ENCODE measurements at places on chromosomes 7 and 10. TPM values are rescaled to one million over a fixed set of nuclear protein-coding genes. Genes with fewer than 3 reads are reported as not detected.

DNA sequence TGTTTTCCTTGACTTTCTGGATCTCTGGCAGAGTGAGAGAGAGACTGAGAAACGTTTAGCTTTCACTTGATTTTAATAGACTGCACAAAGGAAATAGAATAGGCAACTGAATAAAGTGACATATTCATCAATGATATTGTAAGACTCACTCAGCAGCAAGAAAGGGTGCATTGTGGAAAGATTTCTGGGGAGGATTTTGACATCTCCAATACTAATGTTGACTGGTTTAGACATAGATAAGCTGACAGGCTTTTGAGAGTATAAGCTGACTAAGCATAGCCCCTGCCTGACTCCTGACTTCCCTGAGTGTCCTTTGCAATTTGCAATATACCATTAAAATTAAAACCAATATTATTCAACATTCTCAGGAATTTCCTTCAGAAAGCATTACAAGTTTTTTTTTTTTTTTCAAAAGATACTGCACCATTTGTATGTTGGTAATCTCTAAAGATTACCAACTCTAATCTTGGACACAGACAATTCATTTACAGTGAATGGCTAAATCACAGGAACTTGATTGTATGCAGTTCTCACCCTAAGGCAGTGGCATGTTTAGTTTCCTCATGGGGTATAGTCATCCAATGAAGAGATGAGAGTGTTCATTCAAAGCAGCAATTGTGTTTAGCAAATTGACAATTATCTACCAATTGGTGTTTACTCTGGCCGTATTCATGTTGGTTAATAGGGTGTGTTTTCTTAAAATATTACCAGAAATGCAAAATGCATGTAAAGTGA, 325.6 kb downstream of the SORCS3 start:
- H3K27me3 ChIP-seq, result no peaks in the 10 kb centered on the region
- no peak overlapping the region for H3K27ac ChIP-seq
- H3K36me3 ChIP-seq, result no peaks in the 10 kb centered on the region
- H3K4me3 ChIP-seq, result no peak overlapping the region
- no peaks in the 10 kb centered on the region for H3K4me1 ChIP-seq

DNA sequence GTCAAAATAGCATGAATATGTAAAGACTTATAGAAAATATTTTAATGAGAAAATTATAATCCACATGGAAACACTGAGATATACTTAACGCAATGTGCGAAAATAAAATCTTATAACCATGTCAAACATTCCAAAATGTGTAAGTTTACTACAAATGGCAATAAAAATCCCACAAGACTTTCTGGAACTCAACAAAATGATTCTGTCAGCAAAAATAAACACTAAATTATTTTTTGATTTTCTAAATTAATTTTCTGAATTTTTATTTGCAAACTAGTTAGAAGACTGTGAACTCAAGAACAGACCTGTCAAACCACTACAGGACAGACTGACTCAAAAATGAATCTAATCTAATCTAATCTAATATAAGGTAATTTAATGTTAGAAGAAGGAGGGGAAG, 160.8 kb upstream of the KCTD7 start:
- no peak overlapping the region for H3K4me3 ChIP-seq
- no peak for DNase-seq
- no peaks in the 10 kb centered on the region for H3K36me3 ChIP-seq
- no peak overlapping the region for H3K27ac ChIP-seq
- H3K4me1 ChIP-seq, result no peaks in the 10 kb centered on the region

GRCh38 chr7:26492816-26493215, 201.2 kb downstream of the SNX10 start:
- no peaks in the 10 kb centered on the region for H3K27me3 ChIP-seq
- H3K4me3 ChIP-seq, result no peak overlapping the region
- H3K36me3 ChIP-seq, result no peaks in the 10 kb centered on the region
- DNase-seq, result no peak

GRCh38 chr10:3068201-3068967, 1.0 kb downstream of the PFKP start:
- DNase-seq, result peak; percentile 54
- peaks cover 30% of the 10 kb centered on the region for H3K36me3 ChIP-seq
- H3K4me3 ChIP-seq, result peak overlapping the region; percentile 100

DNA sequence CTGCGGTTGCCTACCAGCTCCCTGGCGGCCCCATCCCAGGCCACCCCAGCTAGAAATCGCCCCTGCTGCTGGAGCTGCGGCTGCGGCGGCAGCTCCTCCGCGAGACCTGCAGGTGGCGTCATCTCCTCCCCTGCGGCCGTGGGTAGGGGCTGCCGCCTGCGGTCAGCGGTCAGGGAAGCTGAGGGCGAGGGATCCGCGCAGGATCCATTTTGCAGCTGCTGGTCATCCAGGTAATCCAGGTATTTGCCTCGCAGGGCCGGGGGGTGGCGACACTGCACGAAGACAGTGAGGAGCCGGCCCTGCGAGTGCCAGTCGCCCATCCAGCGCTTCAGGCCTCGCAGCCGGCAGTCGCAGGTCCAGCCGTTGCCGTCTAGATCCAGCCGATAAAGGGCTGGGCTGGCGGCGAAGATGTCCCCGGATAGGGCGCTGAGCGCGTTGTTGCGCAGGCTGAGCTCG, 1.5 kb downstream of the TRIL start:
- no peak overlapping the region for H3K27ac ChIP-seq
- H3K27me3 ChIP-seq, result peaks cover 58% of the 10 kb centered on the region
- H3K36me3 ChIP-seq, result no peaks in the 10 kb centered on the region
- H3K4me3 ChIP-seq, result no peak overlapping the region

- H3K27ac ChIP-seq, result no peak overlapping the region
- H3K4me1 ChIP-seq, result no peaks in the 10 kb centered on the region
- H3K36me3 ChIP-seq, result no peaks in the 10 kb centered on the region
- DNase-seq, result no peak
These were observed 783.8 kb downstream of the SORCS1 start for GRCh38 chr10:106380706-106381105.

DNA sequence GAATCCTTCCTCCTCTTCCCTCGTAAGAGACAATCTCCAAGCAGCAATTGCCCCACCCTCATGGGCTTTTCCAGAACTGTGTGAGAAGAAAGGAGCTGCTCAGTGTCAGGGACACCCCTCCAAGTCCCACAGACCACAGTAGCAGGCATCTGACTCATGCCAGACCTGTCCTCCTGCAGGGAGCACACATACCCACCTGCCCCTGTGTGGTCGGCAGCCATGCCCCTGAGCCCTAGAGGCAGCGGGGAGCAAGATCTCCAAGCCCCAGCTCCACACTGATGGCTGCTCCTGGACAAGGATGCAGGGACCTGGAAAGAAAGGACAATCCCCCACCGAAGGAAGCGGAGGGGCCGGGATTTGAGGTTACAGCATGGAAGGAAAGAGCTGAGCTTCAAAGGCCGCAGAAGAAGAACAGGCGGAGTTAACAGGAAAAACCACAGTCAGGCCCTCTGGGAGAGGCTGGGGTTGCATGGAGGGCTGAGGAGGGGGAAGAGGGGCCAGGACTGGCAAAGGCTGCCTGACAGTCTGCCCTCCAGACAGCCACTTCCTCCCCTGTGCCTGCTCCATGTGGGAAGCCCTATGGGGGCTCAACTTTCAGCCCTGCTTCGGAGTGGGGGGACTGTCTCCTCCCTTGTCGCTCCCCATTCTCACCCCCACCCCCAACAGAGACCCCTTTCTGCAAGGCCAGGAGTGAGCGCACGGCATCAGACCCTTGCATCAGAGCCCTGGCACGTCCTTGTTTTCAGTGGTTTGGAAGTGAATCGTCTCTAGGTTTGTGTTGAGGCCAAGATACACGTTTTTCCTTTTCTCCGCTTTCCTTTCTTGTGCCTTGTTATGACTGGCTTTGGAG, 46.8 kb downstream of the ASB13 start:
- no peak overlapping the region for H3K4me3 ChIP-seq
- no peaks in the 10 kb centered on the region for H3K36me3 ChIP-seq
- H3K27ac ChIP-seq, result no peak overlapping the region
- H3K27me3 ChIP-seq, result no peaks in the 10 kb centered on the region

- H3K4me1 ChIP-seq, result no peaks in the 10 kb centered on the region
- DNase-seq, result no peak
- no peaks in the 10 kb centered on the region for H3K27me3 ChIP-seq
- H3K4me3 ChIP-seq, result no peak overlapping the region
- peaks cover 78% of the 10 kb centered on the region for H3K36me3 ChIP-seq
- no peak overlapping the region for H3K27ac ChIP-seq
These were observed 118.8 kb downstream of the DLG5 start for GRCh38 chr10:77807706-77808105.

DNA sequence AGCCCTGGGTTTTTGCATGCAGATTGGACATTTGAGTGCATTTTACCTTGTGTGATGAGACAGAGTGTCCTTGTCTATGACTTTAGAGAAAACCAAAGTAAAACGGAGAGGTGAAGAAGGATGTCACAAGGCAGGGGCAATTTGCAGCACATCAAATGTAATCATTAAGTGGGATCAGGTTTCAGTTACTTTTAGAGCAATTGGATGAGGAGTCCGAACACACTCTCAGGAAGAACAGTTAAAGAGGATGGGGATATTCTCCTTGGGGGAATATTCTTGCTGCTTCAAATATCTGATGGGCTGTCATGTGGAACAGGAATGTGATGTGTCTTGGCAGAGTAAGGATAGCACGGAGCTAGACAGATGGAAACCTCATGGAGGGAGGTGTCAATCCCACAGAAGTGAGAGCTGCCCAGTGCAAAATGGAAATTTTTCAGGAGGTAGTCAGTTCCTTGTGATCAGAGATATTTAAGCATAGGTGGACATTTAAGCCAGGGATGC, 757 bp downstream of the RAB19 start:
- no peak overlapping the region for H3K27ac ChIP-seq
- no peak overlapping the region for H3K4me3 ChIP-seq
- peaks cover 3% of the 10 kb centered on the region for H3K4me1 ChIP-seq
- peaks cover 17% of the 10 kb centered on the region for H3K27me3 ChIP-seq
- no peak for DNase-seq
- H3K36me3 ChIP-seq, result no peaks in the 10 kb centered on the region

The MOGAT3 gene
- total RNA-seq, result not detected

The PPP1R9A gene
- total RNA-seq, result not detected

The ZNF467 gene
- not detected for total RNA-seq

The CC2D2B gene
- total RNA-seq, result not detected

The ITPRIP gene
- 7.5 TPM for total RNA-seq

The NPY4R2 gene
- total RNA-seq, result 0.36 TPM

Data from IMR-90 (cell line).